ENCODE measurements at places on chromosomes 12 and 14.
A peak's percentile ranks its signal among the peaks of the same experiment; 100 is the strongest.

- no peak for DNase-seq
Observed at GRCh38 chr12:4858386-4858785, 51.3 kb upstream of the KCNA1 start.

GRCh38 chr14:100287202-100287997, 18.8 kb downstream of the SLC25A29 start:
- DNase-seq: no peak

DNA sequence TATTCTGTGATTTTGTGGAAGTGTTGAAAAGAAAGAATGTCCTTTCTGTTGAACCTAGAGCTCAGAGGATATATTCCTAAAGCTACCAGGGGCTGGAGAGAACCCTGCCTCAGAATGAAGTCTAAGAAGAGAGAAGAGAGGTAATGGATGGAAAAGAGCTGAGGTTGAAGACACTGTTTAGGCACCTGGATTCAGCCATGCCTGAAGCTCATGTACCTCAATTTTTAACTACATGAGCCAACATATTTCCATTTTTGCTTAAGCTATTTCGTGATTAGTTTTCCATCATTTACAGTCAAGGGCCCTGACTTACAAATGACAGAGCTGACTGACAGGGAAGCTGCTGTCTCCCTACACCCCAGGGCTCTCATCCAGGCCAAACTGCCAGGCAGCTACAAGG, 10.7 kb downstream of the CAMKK2 start:
- DNase-seq: no peak

GRCh38 chr14:71956920-71957563, 24.8 kb downstream of the RGS6 start:
- no peak for DNase-seq

- no peak for DNase-seq
Observed at GRCh38 chr14:75514673-75515628, 7.3 kb upstream of the BATF start.

DNA sequence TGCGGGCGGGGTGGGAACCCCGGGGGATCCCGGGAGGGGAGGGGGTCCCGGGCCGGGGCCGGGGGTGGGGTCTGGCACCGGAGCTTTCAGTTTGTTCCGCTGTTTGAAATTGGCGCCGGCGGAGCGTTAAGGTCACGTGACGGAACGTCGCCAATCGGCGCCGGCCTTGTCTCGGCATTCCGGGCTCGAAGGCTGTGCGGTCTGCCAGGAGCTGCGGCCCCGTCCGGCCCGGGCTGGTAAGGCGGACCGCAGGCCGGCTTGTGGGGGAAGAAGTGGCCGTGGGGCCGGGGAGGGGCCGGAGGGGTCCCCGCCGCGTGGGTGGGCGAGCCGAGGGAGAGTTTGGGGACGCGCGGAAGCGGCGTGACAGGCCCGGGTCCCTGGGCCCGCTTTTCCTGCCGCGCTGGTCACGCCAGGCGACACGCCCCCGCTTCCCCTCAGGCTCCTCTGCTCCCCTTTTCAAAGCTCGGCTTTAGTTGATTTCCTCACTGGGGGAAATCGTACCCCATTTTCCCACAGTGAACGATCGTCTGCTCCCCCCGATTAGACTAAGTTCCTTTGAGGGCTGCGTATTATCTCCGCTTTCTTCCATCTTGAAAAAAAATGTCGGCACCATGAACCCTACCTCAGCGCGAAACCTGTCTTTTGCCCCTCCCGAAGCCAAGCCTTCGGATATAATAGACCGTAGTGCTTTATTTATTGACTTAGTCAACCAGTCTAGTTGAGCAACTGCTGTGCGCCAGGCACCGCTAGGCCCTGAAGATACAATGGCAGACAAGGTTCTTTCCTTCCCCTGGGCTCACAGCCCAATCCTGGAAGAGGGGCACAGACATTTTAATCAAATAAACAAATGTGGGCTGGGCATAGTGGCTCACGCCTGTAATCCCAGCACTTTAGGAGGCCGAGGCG, at the start of the genes FOXM1 and RHNO1:
TSS of gene FOXM1 (minus strand) at position 128 of the 906 bp plus-strand sequence. CDS start 2,696 bp downstream, outside the sequence.
TSS of gene RHNO1 (plus strand) at position 177 of the 906 bp plus-strand sequence. CDS start 8,144 bp downstream, outside the sequence.
- DNase-seq: peak; percentile 79

GRCh38 chr12:128817111-128818015, 6.4 kb downstream of the SLC15A4 start:
- DNase-seq: no peak

Measured in stimulated activated CD8-positive, alpha-beta memory T cell treated with anti-CD3 and anti-CD28 coated beads, Interleukin-4, amount 100 ng/mL, for 1 hour (primary cell).